Left colon (tissue), 2 donors: ENCODE measurements at places on chromosomes 16 and 17. TPM values are rescaled to one million over a fixed set of nuclear protein-coding genes. Genes with fewer than 3 reads are reported as not detected.

GRCh38 chr16:56869513-56870275, 4.7 kb downstream of the SLC12A3 start:
- DNase-seq: no peak

Gene AOC3
- total RNA-seq: 27.1 TPM

DNA sequence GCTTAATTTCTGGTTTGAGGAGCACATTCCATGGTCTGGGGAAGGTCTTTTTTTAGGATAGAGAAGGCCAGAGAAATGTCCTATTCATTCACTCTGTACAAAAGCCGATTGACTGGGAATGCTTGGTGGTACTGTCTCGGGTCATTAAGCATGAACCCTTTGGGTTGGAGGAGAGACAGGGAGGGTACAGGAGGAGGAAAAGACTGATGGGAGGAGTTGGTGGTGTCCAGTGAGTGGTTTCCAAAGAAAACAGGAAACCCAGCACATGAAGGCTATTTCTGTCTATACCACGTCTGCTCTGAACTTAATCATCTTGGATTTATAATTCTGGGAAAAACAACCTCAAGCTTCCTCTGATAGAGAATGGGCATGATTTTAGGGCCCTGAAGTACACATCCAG, 111.9 kb downstream of the XYLT1 start:
- DNase-seq: peak; percentile 4

DNA sequence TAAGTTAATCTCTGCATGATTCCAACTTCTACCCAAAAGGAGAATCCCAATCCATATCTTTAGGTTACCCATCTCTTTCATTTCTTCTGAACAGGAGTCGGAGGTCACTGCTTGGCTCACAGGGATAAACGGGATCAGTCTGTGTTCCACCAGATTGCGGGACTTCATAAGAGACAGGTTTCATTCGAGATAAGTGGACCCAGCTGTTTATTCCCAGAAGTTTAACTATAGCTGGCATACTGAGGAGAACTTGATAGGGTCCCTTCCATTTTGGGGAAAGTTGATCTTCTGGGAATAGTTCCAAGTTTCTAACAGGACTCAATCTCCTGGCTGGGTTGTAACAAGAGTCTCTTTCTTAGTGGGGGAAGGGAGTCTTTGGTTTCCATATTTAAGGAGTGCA, 45.4 kb upstream of the ARL4D start:
- no peak for DNase-seq

DNA sequence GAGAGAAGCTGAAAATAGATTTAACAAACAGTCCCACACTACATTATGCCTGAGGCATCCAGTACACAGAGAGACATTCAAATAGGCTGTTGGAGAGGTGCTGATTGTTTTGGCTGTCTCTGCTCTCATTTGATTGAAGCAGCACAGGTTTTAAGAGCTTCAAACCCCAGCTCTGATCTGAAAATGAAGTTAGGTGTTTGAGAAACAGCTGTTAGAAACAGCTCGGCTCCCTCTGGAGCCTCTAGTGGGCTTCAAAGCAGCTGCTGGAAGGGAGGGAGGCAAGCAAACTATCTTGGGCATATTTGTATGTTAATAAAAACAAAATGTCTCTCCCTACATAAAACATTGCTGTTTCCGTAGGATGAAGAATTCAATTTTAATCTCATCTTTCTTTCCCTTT, 607.3 kb upstream of the GOT2 start:
- no peak for DNase-seq

GRCh38 chr16:22191532-22192260, 14.4 kb upstream of the EEF2K start:
- no peak for DNase-seq

- DNase-seq: no peak
These were observed 177.5 kb upstream of the CDH8 start for GRCh38 chr16:62213763-62214162.
